ENCODE measurements at places on chromosomes 7 and 10.

DNA sequence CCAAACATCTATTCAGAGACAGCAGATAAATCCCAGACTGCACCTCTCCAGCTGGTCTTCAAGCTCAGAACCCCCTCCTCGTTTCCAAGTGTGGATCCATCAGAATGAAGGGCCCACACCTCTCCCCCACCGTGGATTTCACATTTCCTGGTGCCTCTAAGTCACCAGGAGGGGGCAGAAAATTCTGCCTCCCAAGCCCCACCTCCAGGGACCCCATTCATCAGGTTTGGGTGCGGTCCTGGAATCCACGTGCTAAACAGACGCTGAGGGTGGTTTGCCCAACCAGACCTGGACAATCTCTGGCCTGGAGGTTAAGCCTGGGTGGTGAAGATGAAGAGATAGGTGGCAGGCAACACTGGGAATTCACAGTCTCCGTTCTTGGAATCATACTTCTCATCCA is 92.4 kb downstream of the WDR11 start:
- DNase-seq = no peak

- no peak for DNase-seq
Observed at GRCh38 chr10:116115036-116115641, 157.9 kb downstream of the GFRA1 start.

GRCh38 chr10:74079936-74080590 is 70.6 kb downstream of the AP3M1 start:
- DNase-seq = no peak

- DNase-seq = no peak
Observed at GRCh38 chr7:90383861-90384260, 19.4 kb upstream of the CLDN12 start.

DNA sequence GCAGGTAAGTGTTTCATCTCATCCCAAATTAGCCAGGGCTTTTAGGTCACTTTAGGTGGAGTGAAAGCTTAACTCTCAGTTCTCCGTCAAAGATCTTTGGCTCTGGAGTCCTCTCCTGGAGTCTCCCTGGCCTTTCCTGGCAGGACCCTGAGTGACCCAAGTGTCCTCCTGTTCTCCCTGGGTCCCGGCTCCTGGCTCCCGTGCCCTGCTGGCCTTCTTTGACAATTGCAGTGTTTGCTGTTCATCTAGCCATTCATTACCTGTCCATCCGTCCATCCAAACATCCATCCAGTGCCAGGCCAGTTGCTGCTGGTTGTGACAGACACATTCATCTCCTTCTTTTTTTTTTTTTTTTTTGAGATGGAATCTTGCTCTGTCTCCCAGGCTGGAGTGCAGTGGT is 6.2 kb upstream of the TPST1 start:
- no peak for DNase-seq

DNA sequence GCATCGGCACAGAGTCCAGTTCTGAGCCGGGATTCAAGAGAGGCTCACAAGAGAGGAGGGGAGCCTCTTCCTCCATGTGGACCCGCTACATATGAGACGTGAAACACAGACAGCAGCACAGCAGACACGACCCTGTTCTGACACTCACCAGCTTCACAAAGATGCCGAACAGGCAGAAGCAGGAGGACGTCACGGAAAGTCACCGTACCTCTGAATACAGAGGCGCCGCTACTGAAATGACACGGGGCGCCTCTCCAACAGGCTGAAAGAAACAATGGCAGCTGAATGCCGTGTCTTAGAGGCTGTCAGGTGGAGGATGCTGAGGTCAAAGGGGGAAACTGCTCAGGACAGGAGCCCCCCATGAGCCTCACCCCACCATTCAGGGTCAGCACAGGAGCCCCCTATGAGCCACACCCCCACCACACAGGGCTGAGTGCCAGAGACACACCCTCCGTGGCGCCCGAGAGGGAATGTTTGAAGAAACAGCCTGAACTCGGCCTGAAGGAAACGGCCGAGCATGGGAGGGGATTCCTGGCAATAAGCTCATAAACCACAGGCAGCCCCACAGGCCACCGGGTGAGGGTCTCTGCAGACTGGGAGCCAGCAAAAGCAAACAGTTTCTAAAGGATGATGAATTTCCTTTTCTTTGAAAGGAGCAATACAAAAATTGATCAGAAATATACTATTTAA is 510.3 kb downstream of the PTPRN2 start:
- DNase-seq = no peak

Data from GM19239 (cell line).